ENCODE measurements at places on chromosomes 1 and 21.

DNA sequence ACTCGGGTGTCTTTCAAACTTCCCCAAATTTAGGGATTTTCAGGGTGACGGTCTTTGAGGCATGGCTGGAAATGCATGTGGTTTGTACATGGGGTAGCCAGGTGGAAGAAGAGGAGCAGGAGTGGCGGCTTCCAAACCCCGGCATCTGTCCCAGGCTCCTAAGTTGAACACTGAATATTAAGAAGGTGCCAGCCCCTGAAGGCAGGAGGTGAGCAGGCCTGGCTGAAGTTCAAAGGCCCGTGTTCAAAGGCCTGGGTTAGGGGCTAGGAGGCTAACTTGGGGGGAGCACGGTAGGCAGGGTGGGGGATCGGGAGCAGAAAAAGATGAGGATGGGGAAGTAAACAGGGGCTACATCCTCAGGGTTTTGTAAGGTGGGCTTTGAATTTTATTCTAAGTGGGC, 42.8 kb downstream of the ELK4 start:
- no peak for DNase-seq

DNA sequence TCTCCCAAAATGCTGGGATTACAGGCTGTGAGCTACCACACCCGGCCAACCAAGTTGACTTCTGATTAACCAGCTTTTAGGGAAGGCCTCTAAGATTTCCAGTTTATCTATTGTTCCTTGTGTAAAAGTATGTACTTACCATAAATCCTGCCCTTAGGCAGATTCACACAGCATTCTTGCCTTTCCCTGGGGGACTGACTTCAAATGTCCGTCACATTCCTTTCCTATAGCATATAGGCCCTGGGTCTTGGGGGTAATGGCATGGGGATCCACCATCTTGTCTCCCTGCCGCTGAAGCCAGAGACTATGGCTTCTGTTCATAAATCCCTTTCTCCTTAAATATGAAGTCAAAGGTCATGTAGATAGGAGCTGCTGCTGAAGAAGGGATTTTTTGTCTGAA, 872 bp upstream of the PINK1 start:
- no peak for DNase-seq

DNA sequence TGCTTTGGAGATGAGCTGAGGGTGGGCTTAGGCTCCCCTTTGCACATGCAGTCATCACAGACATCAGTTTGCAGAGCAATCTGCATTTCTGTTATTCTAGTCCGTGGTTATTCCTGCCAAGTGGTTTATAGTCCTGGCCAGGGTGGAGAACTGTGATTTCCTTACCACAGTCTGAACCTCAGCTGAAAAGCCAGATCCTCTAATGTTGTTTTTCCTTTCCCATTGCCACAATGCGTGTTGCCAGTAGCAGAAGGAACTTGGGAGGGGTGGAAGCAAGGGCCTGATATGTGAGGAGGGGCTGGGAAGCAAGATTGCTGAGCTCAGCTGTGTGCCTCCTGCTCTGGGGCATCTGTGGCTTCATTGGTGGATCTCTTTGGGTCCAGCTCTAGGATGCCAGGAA, 18.0 kb upstream of the ST3GAL3 start:
- no peak for DNase-seq

DNA sequence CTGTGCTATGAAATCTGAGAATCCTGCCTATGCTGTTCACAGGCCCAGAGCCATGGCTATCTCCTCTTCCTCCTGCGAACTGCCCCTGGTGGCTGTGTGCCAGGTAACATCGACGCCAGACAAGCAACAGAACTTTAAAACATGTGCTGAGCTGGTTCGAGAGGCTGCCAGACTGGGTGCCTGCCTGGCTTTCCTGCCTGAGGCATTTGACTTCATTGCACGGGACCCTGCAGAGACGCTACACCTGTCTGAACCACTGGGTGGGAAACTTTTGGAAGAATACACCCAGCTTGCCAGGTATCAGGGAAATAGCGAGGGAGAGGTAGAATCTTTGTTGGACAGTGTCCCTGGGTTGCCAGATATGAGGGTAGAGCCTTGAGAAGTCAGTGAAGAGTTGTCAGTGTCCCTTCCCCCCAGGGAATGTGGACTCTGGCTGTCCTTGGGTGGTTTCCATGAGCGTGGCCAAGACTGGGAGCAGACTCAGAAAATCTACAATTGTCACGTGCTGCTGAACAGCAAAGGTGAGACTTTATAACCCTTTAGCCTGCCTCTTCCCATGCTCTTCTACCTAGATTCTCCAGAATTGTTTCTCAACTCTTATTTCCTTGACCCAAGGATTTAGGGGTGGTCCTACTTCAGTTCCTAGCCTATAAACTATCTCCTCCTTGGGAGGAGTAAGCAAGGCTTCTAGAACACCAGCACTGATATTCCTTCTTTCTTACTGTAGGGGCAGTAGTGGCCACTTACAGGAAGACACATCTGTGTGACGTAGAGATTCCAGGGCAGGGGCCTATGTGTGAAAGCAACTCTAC, 1.4 kb downstream of the NIT1 start:
- DNase-seq, result no peak

- no peak for DNase-seq
These were observed 140.0 kb downstream of the CASZ1 start for GRCh38 chr1:10656431-10656830.

DNA sequence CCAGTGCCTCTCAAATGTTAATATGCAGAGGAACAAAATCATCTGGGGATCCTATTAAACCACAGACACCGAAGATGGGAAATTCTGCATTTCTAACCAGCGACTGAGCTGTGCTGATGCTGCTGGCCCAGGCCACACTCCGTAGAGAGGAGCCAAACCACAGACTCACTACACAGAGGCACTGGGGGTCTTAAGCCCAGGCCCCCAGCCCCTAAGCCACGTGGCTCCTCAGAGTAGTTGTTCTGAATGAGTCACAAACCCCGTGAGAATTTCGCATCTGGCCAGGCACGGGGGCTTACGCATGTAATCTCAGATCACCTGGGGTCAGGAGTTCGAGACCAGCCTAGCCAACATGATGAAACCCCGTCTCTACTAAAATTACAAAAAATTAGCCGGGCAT, 2.8 kb upstream of the CELA2A start:
- DNase-seq, result no peak

DNA sequence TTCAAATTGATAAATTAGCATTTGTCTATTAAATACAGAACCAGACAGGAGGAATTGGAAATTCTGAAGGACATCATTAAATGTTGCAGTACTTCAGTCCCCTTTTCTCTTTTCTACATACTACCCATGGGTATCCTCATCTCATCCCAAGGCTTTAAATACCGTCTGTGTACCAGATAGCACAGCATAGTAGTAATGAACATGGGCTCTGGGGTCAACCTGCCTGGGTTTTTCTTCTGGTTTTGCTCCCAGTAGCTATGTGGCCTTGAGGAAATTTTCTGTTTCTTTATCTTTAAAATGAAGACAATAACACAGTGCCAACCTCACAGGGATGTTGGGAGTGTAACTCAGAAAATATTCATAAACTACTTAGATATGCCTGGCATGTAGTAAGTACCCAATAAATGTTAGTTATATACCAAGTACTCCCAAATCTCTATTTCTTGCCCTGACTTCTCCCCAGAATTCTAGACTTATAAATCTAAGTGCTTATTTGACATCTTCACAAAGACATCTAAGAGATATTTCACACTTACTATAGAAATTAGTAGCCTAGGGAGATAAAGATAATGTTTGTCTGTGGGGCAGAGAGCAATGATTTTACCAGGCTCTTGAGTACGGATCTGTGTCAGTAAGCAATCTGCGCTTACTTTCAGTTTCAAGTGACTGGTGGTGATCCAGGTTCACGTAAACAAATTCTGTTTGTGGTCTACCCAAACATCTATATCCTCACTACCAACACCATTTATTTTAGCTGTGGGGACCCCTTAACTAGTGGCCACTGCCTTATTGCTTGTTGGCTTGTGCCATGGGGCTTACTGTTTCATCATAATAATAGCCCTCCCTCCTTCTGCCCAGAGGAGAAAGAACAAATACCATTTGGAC, 37.3 kb downstream of the VANGL2 start:
- DNase-seq, result no peak

GRCh38 chr1:72435025-72435424, 152.7 kb upstream of the NEGR1 start:
- no peak for DNase-seq

DNA sequence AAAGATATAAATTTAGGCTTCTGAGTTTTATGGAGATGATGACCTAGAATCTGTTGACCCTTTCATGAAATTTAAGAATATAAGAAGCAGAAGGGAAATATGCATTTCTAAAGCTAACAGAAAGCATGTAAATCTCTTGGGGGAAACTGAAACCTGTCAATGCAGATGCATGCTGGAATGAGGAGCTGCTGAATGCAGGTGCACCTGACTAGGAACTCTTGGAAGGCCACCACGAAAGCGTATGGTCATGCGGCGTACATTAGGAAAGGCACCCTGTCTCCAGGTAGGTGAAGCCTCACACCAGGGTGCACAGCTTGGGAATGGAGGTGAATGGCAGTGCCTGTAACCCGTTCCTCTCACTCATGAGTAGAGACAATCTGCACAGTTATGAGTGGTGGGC, 309.7 kb downstream of the SEC16B start:
- no peak for DNase-seq

DNA sequence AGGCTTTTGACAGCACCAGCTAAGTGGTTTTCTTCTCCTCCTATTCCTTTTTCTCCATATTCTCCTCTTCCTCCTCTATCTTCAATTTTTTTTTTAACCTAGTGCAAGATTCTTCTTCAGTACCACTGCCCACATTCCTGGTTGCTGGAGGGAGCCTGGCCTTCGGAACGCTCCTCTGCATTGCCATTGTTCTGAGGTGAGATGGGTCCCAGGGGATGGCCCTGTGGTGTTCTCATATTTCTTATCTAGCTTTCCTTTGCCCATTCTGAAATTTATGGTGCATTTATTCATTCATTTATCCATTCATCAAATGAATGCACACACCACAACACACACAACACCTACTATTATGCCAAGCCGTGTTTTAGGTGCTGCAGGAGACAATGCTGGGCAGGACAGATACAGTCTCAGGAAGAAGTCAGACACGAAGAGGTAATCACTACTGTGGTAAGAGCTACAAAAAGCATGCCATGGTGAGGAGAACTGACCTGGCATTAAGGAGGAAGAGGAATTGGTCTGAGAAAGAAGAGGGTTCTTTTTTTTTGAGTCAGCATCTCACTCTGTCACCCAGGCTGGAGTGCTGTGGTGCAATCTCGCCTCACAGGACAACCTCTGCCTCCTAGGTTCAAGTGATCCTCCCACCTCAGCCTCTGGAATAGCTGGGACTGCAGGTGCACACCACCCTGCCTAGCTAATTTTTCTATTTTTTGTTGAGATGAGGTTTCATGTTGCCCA, 47.5 kb upstream of the TDRD10 start:
- no peak for DNase-seq

DNA sequence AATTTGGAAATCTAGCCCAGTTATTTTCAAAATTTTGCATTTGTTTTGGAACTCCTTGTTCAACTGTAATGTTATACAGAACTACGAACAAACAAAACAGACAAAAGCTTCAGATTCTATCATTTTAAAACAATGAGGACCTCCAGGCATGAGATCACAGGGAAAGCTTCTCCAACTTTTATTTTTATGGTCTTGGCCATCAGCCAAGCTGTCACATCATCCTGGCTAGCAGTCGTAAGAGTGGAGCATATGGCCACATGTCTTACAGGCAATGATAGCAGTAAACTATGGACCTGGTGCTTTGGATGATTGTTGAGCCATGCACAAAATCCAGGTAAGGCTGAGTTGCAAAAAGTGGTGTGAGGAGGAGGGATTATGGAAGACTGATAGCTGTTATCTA, 299.6 kb downstream of the LMX1A start:
- DNase-seq, result no peak

DNA sequence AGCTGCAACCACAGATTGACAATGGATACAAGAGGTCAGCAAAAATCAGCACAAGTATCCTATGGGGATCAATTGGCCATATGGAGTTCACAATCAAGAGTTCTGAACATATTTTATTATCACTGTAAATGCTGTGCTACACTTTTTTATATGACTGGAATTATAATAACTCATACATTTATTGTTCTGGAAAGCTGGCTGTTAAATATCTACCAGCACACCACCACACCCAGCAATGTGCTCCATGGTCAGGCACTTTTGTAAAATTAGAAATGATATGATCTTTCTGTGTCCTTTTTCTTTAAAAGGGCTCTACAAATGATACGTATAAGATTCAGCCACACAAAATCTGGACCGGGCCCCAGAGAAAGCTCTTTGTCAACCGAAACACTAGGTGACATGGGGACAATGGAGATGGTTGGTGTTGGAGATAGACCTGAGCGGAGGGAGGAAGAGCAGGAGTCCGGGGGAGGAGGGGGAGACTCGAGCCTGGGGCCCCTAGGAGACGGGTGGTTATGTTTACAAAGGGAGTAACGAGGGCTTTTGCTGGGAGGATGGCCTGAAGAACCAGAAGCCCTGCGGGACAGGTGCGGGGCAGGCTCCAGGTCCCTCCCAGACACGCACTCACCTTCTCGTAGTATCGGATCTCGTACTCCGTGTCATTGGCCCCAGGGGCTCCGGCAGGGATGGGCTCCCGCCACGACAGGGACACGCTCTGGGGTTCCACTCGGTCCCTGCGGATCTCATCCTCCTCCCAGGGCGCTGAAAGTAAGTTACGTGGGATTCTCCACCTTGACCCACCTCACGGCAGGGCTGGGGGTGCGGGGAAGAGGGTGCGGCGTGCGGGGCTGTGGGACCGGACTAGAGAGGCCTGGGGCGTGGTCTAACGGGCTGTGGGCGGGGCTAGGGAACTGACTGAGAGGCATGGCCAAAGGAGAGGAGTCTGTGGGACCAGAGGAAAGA, 30.0 kb downstream of the EPHA10 start:
- DNase-seq, result no peak

- no peak for DNase-seq
These were observed 37.9 kb downstream of the WNT4 start for GRCh38 chr1:22104865-22105437.

- no peak for DNase-seq
These were observed 105.8 kb downstream of the SMYD2 start for GRCh38 chr1:214386747-214387146.

DNA sequence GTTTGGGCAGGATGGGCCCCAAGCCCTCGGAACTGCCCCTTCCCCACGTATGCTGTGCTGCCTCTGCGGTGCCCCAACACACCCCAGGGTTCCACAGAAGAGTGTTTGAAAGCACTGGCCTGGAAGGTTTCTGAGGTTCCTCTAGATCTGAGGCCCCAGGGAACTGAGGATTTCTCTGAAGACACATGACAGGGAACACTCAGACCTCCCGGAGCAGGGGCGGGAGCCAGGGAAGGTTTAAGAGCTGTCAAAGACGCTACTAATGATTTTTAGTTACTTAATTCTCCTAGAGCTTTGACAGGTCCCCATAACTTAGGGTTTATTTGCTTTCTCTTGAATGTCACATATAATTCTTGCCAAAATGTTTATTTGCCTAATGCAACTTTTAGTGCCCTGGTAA, 212.3 kb upstream of the GRIK3 start:
- DNase-seq, result no peak
